ENCODE measurements at places on chromosomes 7 and 10.
A peak's percentile ranks its signal among the peaks of the same experiment; 100 is the strongest.

- DNase-seq = no peak
These were observed 17.0 kb upstream of the C10orf105 start for GRCh38 chr10:71736570-71736952.

DNA sequence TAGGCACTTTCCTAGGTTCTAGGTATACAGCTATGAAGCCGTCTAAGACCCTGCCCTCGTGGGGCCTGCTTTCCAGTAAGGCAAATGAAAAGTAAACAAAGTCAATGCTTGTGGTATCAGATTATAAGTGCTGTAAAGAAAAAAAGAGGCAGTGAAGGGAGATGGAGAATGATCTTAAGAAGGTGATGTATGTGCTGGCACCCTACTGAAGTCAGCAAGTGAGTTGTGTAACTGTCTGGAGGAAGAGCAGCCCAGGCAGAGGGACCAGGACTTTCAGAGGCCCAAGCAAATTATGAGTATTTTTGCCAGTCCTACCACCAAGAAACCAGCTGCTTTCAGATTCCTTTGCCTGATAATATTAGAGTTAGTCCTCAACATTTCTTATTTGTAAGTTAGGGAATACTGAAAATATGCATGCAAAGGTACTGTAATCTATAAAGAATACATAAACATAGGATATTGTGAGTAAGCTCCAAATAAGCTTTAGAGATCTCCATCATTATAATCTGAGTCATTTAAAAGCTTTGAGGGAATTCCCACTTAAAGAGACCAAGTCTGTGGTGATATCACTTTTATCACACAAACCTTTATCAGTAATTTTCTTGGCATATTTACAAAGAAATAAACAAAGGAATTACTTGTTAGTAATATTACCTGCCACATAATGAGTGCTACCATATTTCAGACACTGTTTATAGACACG, 329.2 kb upstream of the LRGUK start:
- DNase-seq = peak; percentile 10

GRCh38 chr7:138738114-138738513, 37.0 kb upstream of the SVOPL start:
- no peak for DNase-seq

DNA sequence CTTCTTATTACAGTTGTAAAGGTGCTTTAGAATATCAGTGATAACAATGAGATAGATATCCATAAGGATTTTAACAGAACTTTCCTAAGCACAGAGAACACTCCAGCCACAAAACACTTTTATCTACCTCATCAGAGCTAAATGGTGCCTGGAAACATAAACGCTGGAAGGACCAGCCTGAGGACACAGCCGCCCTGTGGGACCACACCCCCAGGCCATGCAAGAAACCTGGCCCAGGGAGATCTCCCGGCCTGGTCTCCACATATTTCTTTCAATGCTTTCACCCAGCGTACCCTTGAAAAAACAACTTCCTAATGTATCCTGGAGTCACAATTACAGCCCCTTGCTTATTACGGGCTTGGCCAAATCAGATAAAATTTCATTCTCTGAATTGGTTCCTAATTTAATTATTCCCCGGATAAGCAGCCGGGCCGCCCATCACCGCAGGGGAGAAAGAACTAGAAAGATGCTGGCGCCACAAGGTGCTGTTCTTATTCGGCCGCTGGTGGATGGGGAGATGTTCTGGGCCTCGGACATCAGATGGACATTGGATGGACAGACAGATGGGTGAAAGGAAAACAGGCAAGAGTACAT, 11.8 kb downstream of the CHST15 start:
- DNase-seq = no peak

DNA sequence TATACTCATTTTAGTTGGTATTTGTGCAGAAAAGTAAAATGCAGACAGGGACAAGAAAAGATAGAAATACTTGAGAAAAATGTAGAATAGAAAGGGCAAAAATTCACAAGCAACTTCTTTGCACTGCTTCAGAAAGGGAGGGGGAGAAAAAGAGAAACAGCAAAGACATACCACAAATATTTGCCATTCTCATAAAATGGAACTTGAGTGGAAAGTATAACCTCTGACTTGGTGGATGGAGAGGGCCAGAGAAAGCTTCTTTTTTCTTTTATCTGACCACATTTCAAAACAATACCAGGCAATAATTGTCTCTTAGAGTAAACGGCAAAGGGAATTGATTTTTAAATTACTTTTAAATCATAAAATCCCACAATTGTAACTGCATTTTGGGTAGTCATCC, 35.8 kb upstream of the TRUB1 start:
- no peak for DNase-seq

DNA sequence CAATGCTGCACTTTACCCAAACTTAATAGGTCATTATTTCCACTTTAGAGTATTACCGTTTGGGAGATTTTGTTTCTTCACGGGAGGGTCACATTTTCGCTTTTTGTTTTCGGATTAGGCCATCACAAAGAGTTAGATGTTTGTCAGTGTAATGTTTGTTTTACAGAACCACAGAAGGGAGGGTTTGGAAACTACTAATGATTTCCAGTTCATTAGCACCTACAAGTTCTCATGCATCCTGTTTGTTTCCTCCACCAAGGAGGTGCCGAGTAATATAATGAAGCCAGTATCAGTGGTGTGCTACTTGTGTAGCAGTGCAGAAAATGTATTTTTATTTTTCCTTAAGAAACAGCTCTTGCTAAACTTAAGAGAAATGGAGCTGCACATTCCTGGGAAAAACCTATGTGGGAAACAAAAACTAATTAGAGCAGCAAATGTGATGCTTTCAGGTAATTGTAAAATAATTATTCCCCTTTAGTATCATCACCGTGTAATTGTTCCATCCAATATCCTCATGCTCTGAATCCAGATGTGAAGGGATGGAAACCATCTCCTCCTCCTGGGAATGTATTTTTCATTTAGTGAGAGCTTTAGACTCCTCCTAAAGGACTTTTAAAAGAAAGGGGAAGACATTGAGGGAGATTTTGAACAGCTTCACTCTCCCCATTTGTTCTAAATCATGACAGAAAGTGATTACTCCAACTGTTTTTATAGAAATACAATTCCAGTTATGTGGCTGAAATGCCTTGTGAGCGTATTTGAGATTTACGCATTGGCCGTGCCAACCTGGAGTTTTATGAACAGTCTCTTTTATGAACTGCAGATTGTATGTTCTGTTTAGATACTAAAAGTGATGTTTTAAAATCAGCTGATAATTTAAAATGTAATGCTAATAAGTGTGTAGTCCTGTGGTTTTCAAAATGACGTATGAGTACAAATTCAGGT, 5.6 kb downstream of the CELF2 start:
- DNase-seq = no peak

GRCh38 chr10:103225939-103226338, 19.7 kb upstream of the RPEL1 start:
- DNase-seq = no peak

- peak; percentile 90 for DNase-seq
These were observed 31.1 kb downstream of the TRIL start for GRCh38 chr7:28926871-28927597.
